ENCODE measurements at places on chromosomes 11 and 22.

- DNase-seq, result no peak
These were observed 1.1 kb downstream of the GVQW3 start for GRCh38 chr11:76382209-76382608.

- no peak for DNase-seq
These were observed 26.3 kb downstream of the TOLLIP start for GRCh38 chr11:1283091-1283511.

- no peak for DNase-seq
These were observed 2.1 kb downstream of the ZP1 start for GRCh38 chr11:60869451-60869825.

GRCh38 chr11:81644239-81644840, 1089.3 kb downstream of the FAM181B start:
- peak; percentile 70 for DNase-seq

- no peak for DNase-seq
These were observed 218.1 kb downstream of the CEP164 start for GRCh38 chr11:117545706-117546105.

DNA sequence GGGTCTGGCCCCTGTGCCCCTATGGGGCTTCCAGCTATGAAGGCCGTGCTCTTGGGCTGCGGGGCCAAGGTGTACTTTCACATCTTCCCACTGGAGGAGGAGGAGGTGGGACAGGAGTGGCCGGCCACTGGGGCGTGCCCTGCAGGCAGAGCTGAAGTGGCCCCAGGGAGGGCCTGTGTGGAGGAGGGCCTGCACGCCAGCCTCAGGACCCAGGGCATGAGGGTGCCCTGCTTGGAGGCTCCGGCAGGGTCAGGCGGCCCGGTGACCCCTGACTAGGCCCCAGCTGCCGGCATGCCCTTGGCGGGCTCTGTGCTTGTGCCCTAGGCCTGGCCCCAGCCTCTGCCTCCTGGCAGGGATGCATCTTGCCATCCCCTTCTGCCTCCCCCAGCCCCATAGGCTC, 5.2 kb downstream of the PRR5 start:
- no peak for DNase-seq

DNA sequence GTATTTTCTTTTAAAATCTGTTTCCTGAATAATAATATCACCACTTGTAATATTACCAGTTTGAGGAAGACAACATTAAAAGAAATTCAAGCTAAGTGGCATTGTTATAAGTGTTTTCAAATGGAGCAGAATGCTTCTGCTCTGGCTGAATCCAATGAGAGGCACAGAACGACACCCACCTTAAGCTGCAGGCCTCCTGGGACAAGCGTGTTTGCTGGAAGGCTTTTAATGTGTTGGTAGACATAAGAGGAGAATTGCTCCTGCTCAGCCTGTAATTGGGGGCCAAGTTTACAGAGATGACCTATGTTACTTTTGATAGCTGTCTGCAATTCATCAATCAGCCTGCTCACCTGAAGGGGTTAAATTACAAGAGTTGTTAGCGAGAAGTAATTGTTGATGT, 242.2 kb downstream of the DCDC1 start:
- DNase-seq, result no peak

- DNase-seq, result peak; percentile 30
These were observed 1.1 kb upstream of the MRGPRX4 start for GRCh38 chr11:18171377-18172000.

- DNase-seq, result no peak
These were observed 76.9 kb downstream of the PIWIL3 start for GRCh38 chr22:24697621-24698082.

- DNase-seq, result no peak
These were observed 46.0 kb downstream of the C11orf91 start for GRCh38 chr11:33654594-33654993.

DNA sequence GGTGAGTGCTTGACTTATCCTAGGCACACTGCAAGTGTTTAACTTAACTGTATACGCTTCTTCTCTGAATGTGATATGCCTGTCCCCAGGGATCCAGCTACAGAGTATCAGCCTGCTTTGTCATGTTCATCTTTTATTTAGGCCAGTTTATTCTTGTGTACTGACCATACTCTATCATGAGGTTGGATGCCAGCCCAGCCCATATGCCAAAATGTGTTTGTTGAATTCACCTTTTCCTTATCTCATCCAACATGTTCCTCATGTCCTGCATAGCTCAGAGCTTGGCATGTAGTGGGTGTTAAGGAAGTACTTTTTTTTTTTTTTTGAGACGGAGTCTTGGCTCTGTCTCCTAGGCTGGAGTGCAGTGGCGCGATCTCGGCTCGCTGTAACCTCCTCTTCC, 116.2 kb downstream of the NCAM1 start:
- DNase-seq, result no peak

DNA sequence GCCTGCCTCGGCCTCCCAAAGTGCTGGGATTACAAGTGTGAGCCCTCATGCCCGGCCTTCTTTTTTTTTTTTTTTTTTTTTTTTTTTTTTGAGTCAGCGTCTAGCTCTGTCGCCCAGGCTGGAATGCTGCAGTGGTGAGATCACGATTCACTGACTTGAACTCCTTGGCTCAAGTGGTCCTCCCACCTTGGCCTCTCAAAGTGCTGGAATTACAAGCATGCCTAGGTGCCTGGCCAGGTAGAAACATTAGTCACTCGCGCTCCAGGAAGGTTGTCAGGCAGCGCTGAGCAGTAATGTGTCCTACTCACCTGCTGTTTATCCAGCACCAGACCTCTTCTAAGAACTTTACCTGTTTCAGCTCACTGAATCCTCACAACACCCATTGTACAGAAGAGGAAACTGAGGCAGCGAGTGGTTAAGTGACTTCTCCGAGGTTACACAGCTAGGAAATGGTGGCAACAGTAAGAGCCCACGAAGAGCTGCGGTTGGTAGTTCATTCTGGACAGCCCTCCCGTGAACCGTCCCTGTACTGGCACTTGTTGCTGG, 496 bp upstream of the CST6 start:
- DNase-seq, result peak; percentile 50

DNA sequence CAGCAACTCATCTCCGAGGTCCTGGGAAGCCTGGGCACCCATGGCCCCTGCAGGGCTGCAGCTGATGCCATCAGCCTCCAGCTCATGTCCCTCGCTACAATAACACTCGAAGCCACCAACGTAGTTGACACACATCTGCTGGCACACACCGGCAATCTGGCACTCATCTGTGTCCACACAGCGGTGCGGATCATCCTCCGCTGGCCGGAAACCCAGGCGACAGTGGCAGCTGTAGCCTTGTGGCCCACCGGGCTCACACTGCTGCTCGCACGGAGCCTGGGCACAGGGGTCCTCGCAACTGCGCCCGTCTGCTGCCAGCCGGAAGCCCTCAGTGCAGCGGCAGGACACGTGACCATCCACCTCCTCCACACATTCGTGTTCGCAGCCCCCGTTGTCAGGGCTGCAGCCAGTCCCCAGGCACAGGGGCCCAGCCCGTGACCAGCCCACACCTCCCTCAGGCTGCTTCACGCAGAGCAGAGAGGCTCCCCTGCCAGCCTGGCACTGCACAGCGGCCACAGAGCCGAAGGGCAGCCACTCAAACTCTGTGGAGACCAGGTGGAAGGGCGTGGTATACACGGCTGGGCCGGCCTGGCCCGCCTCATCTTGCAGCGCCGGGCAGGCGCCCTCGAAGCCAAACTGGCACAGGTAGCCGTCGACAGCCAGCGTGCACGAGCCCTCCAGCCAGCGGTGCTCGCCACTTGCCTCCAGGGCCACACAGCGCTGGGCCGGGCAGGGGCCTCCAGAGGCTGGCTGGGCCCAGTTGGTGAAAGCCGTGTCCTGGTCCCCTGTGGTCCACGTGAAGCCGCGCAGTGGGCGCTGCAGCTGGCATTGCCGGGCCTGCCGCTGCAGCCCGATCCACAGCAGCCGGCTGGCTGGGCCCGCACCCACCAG, 678 bp downstream of the CD248 start:
- DNase-seq, result no peak

GRCh38 chr11:19718051-19718450, 5.4 kb downstream of the NAV2 start:
- DNase-seq, result no peak

DNA sequence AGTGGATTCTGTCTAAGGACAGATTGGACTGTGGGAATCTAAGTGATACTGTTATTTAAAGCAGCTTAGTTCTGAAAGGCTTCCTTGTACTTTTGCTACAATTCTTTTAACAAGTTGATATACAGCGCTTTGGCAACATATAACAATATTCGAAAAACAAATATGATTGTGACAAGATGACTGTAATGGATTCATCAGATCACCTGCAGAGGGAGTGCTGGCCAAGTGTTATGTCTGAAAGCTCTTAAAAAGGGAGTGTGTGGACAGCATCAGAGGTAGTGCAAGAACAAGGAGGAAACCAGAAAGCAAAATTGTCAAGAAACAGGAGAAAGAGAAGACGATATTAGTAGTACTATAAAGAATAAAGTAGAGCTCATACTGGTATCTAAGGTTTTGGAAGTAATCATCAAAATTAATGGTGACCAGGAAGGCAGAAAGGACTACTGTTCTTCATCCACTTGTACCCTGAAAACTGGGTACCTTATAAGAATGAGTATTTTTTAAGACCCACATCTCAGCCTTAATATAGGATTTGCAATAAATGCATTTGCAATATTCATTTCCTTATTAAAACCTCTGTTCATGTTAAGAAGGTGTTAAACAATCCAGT, 1112.0 kb upstream of the CCDC90B start:
- DNase-seq, result peak; percentile 85

DNA sequence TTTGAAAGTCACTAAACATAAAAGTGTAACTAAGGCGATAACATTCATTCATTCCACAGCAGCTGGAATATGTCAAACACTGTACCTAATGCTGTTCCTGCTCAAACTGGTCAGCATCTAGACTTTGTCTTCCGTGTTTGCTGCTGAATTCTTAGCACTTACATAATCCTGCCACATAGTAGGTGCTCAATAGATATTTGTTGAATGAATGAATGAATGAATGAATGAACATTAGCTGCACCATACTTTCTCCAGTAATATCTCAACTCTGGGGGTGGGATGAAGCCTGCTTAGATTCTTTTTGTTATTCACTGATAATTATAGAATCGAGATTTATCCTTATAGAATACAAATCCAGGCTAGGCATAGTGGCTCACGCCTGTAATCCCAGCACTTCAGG, 6.6 kb upstream of the RNF169 start:
- no peak for DNase-seq

DNA sequence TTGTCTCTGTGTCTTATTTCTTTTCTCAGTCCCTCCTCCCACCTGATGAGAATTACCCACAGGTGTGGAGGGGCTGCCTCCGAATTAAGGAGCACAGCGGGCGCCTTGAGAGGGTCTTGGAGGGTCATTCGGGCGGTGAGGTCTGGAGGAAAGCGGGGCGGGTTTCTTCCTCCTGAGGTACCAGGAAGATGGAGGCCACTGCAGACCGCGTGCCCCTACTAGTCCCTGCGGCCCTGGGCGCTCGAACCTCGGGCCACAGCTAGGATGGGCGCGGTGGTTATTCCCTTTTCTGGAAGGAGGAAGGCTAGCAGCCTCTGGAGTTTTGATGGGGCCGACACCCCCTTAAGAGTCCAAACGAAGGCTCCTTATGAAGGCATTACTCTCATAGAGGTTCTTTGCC, 5.5 kb upstream of the FAM111A start:
- DNase-seq, result no peak

DNA sequence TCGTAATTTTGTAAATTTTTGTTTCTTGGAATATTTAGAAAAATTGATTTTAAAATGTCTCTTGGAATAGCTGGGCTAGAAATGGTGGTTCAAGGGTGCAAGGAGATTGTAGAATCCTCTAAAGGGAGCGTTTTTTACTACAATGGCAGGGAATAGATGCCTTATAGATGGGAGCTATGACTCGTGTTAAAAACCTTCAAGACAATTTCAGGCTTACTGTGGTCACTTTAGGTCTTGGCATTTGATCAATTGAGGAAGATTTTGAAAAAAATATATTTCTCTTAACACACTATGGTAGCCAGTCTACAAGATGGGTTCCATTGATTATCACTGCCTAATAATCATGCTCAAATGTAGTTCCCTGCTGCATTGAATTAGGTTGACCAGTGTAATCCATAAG, 25.0 kb downstream of the METTL15 start:
- no peak for DNase-seq

DNA sequence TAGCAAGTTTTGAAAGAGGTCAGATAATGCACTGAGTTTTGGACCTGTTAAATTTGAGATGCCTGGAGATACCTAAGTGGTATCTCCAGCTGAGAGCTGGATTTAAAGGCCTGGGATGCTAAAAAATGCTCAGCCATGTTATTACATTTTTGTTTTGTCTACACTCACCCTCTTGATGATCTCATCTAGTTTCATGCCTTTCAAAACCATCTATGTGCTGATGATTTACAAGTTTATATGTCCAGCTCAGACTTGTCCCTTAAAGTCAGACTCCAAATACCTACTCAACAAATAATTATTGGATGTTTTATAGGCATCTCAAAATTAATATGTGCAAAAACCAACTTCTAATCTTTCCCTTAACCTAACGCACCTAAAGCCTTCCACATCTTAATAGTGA, 103.6 kb upstream of the OR9G4 start:
- DNase-seq, result no peak

DNA sequence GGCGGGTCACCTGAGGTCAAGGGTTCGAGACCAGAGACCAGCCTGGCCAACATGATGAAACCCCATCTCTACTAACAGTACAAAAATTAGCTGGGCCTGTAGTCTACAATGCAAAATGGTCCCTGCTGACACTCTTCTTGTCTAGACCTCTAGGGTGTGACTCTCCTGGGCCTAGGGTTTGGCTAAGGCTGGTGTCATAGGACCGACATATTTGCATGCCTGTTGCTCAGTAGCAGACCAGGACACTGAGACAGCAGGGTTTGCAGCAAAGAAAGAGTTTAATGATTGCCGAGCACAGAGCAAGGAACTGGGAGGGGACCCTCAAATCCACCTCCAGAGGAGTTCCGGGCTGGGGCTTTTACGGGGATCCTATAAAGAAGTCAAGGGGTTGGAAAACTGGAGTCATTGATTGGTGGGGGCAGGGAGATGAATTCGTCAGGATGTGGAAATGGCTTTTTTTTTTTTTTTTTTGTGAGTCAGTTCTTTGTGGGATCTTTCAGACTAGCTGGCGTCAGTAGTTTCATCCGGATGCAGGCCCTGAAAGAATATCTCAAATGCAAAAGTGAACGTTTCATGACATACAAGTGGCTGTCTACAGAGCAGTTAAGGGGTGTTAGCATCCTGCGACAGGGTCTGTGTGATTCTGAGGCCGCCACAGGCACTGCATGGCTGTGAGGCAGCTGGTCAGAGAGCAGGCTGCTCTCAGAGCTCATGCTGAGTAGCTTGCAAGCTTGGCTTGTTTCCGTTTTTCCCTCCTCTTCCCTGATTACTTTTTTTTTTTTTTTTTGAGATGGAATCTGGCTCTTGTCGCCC, 27.2 kb upstream of the A4GALT start:
- DNase-seq, result no peak

DNA sequence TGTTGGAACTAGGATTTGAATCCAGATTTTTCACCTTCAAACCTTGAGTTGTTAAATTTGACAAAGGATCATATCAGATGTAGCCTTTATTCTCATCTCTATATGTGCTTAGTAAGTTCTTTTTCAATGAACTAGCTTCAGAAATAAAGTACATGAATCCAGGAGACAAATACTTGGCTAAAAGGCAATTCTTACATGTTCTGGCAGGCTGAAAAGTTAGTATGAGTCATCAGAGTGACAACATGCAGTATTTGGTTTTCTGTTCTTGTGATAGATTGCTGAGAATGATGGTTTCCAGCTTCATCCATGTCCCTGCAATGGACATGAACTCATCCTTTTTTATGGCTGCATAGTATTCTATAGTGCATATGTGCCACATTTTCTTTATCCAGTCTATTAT, 40.4 kb downstream of the BBOX1 start:
- no peak for DNase-seq
